ENCODE measurements at places on chromosomes 13 and 19.
A peak's percentile ranks its signal among the peaks of the same experiment; 100 is the strongest.

DNA sequence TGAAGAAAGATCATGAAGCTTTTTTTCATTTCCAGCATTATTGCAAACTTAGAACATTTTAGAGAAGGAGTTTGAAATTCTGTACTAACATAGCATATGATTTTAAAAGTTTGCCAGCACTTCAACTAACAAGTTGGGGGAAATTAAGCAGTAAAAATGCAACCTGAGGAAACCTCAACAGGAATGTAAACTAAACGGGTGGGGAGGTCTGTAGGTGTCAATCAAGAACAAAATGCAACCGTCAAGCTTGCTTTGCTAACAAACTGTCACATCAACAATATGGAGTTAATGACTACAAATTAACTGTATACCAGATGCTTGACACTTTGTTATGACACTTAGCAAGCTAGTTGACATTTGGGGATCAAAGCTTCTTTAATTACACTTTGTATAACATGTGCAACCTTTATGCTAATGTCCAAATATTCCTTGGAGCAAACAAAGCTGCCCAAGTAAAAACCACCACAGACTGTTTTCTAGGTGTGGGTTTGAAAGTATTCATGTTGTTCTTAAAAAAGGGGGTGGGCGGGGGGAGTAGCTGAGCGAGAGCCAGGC is 52.1 kb downstream of the DACH1 start:
- no peak for DNase-seq

DNA sequence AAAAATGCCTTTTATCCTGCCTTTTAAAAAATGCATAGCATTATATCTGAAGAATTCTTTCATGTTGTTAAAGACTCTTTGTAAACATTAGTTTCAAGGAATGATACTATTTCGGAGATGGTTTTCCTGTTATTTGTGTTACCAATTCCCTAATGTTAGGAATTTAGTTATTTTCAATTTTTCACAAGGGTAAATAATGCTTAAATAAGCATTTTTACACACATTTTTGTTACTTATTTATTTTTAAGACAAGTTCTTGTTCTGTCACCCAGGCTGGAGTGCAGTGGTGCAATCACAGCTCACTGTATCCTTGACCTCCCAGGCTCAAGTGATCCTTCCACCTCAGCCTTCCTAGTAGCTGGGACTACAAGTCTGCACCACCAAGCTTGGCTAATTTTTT is 49.0 kb downstream of the RGCC start:
- DNase-seq, result no peak

DNA sequence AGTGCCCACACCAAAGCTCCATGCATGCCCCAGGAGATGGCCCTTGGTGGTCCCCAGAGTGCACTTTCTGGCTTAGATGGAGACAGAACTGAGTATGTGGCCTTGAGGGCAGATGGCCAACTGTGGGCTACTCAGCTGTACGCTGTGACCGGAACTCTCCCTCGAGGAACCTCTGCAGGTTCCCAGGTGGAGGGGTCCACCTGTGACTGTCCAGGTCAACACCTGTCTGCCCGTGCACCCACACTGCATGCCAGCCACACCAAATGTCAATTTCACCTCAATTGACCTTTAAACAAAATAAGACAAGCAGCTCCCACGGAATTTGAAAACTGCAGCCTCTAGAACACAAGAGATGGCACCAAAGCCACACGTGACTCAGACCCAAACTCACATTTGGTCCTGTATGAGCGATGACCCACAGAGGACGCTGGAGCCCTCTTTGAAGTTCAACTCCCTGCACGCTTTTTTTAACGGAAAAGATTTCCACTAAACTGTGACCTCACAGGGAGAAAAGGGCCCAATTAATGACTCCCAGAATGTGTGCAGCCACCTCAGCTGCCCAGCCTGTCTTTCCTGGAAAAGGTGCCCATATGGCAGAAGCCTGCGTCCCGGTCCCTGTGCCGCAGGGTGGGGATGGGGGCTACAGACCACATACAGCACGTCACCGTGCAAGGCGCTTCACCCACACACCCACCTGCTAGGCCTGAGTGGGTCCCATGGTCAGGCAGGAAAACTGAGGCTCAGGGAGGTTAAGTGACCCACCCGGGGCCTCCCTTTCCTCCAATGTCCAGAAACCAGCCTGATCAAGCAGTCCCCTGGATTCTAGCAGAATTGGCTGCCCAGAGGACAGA is 47.7 kb downstream of the KLF2 start:
- DNase-seq, result no peak

GRCh38 chr19:31383553-31383952 is 34.3 kb upstream of the TSHZ3 start:
- DNase-seq, result no peak

DNA sequence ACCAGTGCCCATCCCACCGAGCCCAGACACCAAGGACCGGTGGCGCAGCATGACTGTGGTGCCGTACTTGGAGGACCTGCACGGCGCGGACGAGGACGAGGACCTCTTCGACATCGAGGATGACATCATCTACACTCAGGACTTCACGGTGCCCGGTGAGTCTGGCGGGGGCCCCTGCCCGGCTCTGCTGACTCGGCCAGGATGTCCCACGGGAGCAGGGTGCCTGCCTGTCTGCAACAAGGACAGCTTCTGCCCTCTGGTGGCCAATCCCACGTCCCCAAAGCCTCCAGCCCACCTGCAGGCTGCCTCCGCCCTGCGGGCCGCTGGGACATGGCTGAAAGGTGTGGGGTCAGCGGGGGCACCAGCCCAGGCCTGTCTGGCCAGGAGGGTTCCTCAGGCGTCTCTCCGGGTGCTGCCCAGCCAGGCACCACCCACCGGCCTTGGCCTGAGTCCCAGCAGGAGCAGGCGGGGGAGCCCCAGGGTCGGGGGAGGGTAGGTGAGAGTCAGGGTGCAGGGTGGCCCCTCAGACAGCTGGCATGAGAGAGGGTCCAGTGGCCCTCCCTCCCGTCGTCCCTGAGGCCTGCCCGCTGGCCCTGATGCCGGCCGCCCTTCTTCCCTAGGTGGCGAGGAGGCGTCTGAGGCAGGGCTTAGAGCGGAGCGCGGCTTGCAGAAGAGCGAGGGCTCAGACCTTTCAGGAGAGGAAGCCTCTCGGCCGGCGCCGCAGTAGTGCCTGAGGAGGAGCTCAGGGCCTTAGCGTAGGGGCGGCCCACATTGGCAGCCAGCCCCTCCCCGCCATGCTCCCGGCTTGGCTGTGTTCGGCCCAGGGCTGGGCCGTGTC is 14.6 kb downstream of the CBARP start:
- DNase-seq, result peak; percentile 87

- DNase-seq, result peak; percentile 49
Measured at GRCh38 chr19:36151144-36152018, 866 bp downstream of the COX7A1 start.

GRCh38 chr19:7242601-7243258 is 51.5 kb downstream of the INSR start:
- DNase-seq, result no peak

- no peak for DNase-seq
Measured at GRCh38 chr19:47375694-47376588, 26.8 kb downstream of the DHX34 start.

DNA sequence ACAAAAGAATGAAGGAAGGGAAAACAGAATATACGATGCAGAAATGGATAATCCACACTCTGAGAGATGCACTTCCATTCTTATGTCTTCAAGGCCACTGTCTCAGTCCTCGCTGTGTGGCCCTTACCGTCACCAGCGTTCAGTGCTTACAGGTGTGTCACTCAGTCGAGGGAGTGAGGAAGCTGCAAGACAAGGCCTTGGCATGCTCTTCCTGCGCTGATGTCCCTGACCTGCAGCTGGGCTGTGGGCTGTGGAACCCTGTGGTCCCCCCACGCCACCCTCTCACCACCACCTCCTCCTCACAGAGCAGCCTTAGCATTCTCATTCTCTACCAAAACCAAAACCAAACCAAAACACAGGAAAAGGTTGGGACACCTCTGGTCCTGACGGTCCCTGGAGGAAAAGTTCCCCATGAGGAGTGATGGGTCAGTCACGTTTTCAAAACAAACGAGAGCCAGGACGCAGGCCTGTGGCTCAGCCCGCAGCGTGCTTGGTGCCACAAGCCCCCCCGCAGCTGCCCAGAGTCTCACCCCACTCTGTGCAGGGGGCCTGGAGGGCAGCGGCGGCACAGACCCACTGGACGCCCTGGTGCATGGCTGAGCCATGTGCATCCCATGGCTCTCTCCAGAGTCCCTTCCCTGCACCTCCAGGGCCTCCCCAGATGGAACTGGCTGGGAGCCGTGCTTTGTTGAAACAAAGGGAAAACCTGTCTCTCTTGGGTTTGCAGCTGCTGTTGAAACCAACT is 48.2 kb upstream of the GPR183 start:
- DNase-seq, result no peak

DNA sequence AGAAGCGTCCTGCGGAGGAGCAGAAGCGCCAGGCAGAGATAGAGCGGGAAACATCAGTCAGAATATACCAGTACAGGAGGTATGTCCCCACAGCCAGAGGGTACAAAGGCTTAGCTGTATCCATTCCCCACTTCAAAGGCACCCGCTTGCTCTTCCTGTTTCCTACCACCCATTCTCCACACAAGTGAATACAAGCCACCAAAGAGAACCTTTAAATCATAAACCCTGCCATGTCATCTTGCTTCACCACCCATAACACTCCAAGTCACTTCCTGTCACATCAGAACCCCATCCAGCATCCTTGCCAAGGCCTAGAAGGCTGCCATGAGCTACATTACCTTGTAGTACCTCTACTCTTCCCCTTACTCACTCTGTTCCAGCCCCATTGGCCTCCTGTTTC is 205.8 kb downstream of the LMO7 start:
- DNase-seq, result no peak

DNA sequence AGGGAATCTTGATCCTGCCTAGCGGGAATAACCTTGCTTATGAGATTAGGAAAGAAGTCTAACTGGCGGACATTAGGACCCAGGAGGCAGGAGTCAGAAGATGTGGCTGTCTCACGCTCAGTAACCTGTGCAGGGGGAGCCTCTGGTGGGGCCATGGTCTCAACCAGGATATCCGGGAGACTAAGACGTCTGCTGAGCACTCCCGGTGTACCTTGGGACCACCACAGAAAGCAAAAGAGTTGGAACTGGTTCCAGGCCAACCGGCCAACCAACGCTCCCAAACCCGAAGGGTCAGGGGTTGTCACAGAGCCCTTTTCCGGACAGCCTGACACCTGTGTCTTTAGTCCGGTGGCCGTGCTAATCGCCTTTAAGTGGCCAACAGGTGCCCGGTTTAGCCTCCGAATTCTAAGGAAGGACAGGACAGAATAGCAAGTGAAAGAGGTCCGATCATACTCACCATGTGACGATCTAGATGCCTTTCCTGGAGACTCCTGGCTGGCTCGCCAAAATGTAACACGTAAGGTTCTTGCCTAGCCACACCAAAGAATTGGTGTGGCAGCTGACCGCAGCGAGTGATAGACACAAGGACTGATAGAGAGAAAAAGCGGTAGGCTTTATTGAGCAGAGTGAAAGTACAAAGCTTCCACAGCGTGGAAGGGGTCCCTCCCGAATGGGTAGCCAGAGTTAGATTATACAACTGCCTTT is 103.9 kb upstream of the DIAPH3 start:
- DNase-seq, result peak; percentile 52

DNA sequence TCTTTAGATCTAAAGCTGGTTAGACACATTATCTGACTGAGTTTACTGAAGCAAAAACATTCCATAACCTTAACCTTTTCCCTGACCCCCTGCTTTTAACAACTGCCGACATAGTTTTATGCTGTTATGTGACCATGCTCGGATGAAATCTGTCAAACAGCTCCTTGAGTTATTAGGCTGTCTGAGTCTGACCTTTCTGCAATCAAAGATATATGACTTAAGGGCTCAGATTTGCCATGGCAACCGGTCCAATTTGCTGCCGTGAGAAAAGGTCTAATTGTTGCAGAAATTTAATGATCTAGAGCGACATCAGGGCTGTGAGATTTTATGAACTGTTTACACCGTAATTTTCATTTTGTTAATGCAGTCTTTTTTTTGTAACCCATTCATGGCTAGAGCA is 61.8 kb downstream of the URI1 start:
- no peak for DNase-seq

GRCh38 chr13:113945857-113946408 is 27.9 kb downstream of the C13orf46 start:
- DNase-seq, result no peak

GRCh38 chr13:31485183-31485582 is 254.1 kb upstream of the RXFP2 start:
- DNase-seq, result no peak

- no peak for DNase-seq
Measured at GRCh38 chr13:23680845-23681669, 110.8 kb downstream of the TNFRSF19 start.

GRCh38 chr13:75489502-75490263 is 7.7 kb upstream of the TBC1D4 start:
- DNase-seq, result no peak

DNA sequence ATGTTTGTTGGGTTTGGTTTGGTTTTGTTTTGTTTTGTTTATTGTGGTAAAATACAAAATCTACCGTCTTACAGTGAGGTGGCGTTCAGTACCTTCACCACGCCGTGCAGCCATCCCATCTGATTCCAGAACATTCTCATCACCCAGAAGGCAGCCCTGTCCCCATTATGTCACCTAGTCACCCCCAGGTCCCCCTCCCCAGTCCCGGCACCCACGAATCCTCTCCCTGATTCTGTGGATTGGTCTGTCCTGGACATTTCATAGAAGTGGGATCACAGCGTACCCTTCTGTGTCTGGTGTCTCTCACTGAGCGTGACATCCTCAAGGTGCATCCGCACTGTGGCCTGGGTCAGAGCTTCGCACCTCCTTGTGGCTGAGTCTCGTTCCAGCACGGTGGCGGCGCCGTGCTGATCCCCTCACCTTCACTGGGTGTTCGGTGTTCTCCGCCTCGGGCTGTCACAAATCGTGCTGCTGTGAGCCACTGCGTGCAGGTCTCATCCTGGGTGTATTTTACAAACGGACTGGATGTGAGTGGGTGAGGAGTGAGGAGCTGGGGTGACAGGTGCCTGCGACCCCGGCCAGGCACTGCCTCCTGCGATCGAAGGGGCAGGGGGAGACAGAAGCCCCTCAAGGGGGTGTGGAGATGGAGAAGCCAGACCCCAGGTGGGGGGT is 580 bp upstream of the TEKTIP1 start:
- DNase-seq, result no peak

DNA sequence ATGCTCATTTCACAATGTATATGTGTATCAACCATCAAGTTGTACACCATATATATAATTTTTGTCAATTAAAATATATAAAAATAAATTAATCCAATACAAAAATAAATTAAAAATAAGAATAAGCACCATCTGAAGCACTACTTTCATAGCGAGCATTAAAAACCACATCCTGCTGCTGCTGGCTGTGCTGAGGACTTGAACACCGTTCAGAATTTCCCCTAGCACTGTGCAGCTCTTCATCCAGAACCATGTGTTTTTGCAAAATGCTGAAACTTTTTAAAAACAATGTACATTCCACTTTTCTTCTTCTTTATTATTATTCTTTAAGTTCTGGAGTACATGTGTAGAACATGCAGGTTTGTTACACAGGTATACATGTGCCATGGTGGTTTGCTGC is 40.0 kb upstream of the FOXO1 start:
- no peak for DNase-seq

Data from iPS-NIHi11 (cell line).